NCI-H2081 treated with DMSO at 0.1 percent for 48 hours (cell line): ENCODE measurements at places on chromosomes 4 and X.

- no peak for DNase-seq
Observed at GRCh38 chr4:28835501-28835900, 1884.7 kb upstream of the PCDH7 start.

DNA sequence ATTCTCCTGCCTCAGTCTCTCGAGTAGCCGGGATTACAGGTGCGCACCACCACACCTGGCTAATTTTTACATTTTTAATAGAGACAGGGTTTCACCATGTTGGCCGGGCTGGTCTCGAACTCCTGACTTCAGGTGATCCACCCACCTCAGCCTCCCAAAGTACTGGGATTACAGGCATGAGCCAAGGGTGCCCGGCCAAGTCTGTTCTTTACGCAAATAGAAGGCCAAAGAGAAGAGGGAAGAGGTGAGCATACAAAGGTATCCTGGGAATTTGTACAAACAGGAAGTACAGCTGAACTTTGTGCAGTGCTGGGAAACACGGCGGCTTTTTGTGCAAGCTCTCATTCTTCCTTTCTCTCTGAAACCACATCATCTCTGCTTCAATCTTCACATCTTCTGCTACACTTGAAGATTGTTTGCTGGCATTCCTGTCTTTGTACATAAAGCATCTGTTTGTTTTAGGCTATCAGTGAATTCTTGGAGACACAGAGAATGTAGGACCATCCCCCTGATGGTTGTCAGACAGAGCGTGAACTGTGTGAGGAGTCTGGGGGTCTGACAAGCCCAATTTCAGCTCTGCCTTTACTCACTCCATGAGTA lies 71.9 kb upstream of the PRSS48 start:
- DNase-seq, result no peak

DNA sequence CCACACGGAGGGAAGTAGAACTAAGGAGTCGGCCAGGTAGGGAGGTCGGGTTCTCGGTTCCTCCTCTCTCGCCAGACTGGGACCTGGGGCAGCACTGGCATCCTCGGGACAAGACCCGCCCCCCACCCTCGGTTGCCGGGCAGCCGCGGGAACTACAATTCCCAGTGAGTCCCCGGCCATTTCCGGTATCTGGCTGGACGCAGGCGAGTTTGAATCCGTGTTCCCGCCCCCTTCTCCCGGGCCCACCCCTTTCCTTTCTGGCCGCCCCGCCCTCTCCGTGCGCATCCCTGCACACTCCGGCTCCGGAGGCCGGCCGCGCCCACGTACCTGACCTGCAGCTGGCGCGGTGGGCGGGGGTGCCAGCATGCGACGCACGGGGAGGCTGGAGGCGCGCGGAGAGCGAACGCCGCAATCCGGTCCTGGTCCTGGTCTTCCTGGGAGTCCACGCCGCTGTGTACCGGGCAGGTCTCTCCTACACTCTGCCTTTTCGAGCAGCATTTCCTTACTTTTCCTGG lies 10.2 kb upstream of the DLG3 start:
- DNase-seq, result peak; percentile 38

GRCh38 chr4:2007804-2008670 lies 737 bp downstream of the NELFA start:
- no peak for DNase-seq

DNA sequence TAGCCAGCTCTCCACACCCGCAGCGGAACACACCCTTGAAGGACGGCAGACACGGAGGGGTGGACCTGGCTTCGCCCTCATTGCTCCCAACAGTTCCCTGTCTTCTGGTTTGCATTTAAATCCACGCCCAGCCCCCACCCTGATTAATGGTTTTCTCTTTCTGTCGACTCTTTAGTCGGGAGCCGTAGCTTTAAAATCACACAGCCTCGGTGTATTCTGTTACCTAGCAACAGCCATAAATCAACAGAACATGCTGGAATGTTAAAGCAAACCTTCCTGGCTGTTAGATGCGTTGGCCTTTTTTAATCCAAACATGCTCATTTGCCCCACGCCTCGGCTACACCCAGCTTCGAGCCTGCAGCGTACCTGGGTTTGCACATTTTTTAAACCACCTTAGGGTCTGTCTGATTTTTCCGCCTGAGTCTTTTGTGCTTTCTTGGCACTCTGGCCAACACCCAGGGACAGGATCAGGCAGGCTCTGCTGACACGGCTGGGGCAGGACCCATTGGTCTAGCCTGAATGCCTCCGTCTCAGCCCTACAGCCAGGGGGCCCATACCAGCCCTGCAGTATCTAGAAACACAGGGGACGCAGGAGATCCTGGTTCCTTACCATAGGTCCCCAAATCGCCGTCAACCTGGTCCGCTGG lies 21.4 kb upstream of the PPP2R2C start:
- DNase-seq, result no peak

DNA sequence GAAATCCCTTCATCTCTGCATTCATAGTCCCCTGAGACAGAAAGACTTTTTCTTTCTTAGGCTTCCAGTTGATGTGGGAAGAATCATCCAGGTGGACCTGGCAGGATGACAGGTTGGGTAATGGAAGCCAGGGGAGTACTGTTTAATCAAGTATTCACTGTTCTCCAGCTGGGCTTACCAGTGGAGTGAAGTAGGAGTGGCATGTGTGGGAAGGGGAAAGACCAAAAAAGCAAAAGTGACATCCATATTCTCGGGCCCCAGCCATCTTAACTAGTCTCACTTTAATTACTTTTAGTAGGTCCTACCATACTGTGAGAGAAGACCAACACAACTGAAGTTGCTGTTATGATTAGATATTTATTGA lies 18.5 kb downstream of the VSIG4 start:
- no peak for DNase-seq

- no peak for DNase-seq
Observed at GRCh38 chr4:151420250-151420807, 11.4 kb downstream of the FHIP1A start.

DNA sequence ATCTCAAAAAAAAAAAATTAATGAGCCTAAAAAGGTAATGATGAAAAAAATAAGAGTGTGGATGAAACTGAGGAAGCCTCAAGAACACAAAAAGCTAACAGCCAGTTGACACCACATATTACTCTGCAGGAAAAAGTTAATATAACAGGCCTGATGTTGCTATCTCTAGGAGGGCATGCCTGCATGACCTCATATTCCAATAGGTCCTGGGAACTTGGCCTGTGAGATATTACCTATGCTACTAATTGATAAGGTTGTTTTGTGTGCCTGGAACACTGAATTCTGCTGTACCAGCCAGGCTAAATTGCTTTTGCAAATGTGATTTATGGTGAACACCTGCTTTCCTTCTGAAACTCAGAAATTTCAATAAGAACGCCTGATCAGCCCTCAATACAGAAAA lies 15.9 kb downstream of the SLC9A7 start:
- DNase-seq, result no peak

- no peak for DNase-seq
Observed at GRCh38 chrX:46694549-46694948, 64.4 kb downstream of the SLC9A7 start.

DNA sequence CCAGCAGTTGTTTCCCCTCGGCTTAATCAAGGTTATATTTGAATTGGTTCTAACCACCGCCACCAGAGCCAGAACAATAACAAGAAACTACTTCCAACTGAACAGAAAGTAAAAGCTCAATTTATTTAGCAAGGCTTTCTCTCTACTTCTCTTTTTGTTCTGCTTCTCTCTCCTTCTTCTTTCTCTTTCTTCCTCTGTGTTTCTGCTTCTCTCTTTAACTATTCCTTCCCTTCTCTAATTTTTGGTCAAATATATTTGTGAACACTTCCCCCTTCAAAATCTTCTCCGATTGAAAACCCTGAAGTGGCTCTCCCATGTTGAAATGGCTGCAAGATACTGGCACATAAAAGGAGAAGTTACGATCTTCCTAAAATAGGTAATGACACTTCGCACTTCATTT lies 1195.9 kb upstream of the PRKX start:
- DNase-seq, result no peak

DNA sequence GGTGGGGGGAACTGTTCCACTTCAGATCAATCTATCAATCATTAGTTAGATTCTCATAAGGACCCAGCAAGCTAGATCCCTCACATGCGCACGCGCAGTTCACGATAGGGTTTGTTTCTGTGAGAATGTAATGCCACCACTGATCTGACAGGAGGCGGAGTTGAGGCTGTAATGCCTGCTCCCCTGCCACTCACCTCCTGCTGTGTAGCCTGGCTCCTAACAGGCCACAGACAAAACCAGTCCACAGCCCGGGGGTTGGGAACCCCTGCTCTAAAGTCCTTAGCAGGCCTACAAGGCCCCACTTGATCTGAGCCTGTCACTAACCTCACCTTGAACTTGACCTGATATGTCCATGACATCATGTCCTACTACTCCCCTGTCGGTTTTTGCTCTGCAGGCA lies 30.3 kb downstream of the ARL9 start:
- no peak for DNase-seq

DNA sequence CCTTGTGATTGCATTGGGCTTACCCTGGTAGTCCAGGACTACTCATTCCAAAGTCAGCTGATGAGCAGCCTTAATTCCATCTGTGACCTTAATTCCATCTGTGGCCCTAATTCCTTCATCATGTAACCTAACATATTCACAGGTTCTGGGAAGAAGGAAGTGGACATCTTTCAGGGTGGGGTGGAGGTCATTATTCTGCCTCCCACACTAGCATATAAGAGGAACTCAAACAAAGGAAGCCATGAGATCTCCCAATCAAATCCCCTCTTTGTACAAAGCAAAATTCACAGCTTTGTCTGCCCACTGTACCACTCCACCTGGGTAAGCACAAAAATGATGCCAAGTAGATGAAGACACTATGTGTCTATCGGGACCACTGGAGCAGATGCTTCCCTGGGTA lies 87.3 kb downstream of the SLC2A9 start:
- DNase-seq, result no peak

- DNase-seq, result no peak
Observed at GRCh38 chr4:24560868-24561368, 23.4 kb downstream of the DHX15 start.

DNA sequence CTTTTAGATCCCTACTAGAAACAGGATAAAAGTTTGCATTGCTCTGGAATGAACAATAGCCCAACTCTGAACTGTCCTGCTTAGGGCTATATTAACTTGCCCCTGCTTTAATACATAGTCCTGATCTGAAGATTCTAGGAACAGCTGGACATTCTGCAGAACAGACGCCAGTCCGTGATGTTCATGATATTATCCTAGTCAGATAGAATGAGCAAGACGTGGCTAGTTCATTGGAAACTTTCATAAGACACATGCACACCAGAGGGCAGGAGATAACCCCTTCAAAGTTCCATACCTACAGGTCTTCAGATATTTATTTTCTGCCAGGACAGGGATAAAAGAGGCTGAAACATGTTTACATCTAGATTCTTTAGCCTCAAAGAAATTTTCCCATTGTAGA lies 75.5 kb upstream of the CLNK start:
- no peak for DNase-seq

DNA sequence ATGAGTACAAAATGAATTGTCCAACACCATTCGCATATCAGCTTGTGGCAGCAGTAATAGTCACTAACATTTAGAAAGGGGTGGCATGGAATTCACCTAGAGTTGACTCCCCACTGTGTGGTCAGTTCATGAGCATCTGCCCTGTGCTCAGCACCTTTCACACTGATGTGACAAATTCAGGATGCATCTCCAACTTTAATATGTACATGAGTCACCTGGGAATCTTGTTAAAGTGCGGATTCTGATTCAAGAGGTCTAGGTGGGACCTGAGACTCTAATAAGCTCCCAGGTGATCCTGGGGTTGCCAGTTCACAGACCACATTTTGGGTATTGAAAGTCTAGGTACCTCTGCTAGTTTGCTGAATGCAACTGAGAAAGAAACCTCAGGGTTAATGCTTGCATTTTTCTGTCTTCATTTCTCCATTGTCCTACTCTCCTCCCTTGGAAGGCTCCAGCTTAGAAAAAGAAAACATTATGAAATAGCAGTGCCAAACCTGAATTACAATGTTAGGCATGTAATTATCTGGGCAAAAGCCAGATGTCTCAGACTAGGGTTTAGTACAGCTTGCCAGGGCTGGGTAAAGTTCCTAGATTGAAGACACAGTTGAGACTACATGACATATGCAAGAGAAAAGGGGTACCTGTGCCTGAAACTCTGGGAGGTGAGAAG lies 32.7 kb downstream of the TMSB4X start:
- no peak for DNase-seq

GRCh38 chr4:152281822-152282221 lies 254.1 kb downstream of the FBXW7 start:
- DNase-seq, result no peak

DNA sequence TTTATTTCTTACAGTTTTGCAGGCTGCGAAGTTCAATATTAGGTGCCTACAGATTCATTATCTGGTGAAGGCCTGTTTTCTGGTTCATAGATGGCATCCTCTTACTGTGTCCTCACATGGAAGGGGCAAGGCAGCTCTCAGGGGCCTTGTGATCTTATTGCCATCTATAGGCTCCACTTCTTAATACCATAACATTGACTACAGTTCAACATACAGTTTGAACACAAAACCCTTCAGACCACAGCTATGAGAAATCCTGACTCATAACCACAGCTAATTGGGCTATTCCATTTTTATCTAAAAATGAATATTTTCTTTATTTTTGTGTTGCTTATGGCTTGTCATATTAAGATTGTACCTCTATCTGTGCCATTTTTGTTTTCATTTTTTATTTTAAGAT lies 72.3 kb downstream of the STAG2 start:
- DNase-seq, result no peak

- no peak for DNase-seq
Observed at GRCh38 chrX:129798888-129799287, 19.1 kb downstream of the SASH3 start.
